Esophagus squamous epithelium (tissue), 5 donors: ENCODE measurements at places on chromosomes 2 and 18.

- no peak for DNase-seq
Observed at GRCh38 chr18:58902961-58903360, 38.3 kb downstream of the ZNF532 start.

DNA sequence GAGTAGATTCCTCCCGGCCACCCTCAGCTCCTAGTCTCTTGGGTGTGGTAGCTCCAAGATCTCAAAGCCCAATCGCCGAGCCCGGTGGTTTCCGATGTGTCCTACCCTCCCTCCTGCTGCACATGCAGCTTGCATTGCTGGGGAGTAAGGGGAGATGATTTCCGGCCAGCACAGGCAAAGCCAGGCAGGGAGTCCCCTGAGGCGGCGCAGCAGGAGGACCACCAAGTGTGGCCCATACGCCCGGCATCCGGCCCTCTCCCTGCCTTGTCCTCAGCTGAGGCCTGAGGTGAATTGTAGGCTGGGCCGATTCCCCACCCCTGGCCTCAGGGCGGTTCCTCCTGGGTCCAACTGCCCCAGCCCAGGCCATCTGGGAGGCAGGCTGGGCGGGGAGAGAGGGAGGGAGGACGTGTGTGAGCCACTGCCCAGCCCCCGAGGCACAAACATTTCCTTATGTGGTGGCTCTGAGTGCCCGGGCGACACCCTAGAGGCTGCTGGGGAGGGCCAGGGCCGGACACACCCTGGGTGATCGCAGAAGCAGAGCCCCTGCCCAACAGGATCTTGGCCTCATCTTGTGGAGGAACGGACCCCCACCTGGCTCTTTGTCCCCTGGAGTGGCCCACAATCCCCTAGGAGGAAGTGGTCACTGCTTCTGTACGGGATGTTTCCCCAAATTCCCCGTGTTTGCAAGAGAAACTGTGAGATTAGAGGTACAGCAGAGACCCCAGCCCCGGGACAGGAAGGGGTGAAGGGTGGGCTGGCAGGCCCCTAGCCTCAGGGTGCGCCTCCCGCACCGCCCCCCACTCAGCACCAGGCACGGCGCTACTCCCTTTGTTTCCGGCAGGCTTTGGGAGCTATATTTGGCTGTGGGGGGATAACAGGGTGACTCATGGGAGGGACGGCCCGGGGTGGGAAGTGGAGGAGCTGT is 41.9 kb upstream of the PTMA start:
- peak; percentile 72 for DNase-seq

GRCh38 chr2:232120911-232121310 is 159.4 kb downstream of the DIS3L2 start:
- DNase-seq: no peak

GRCh38 chr18:3500016-3500415 is 50.0 kb downstream of the TGIF1 start:
- DNase-seq: no peak

DNA sequence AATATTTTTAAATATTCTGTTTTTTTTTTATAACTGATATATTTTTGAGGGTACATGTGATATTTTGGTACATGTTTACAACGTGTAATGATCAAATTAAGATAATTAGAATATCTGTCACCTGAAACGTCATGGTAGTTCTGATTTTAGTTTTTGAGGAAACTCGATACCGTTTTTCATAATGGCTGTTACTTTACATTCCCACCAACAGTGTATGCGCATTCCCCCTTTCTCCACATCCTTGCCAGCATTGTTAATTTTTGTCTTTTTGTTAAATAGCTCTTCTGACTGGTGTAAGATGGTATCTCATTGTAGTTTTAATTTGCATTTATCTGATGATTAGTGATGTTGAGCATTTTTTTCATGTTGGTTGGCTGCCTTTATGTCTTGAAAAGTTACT is 206.8 kb upstream of the STON1 start:
- DNase-seq: no peak
